Cardiac muscle cell (in vitro differentiated cells and primary cell): ENCODE measurements at places on chromosomes 2 and 18. TPM values are rescaled to one million over a fixed set of nuclear protein-coding genes. Genes with fewer than 3 reads are reported as not detected.

CWC22 gene
- 6.7 and 15.2 TPM in 2 replicates for total RNA-seq

ONECUT2 gene
- total RNA-seq = 0.03 and 0.04 TPM in 2 replicates

VIL1 gene
- 0.63 and 1.1 TPM in 2 replicates for total RNA-seq

FRZB gene
- total RNA-seq = 9.6 and 12.3 TPM in 2 replicates

SLC4A3 gene
- total RNA-seq = 38.8 and 39.8 TPM in 2 replicates

C2orf78 gene
- 0.18 TPM in 1 of 2 replicates, not detected in the other for total RNA-seq

OSGEPL1 gene
- 6.9 and 12.5 TPM in 2 replicates for total RNA-seq

FANCL gene
- 31.7 and 33.3 TPM in 2 replicates for total RNA-seq

TTN gene
- 473 and 1,214 TPM in 2 replicates for total RNA-seq

TLX2 gene
- 0.06 TPM in 1 of 2 replicates, not detected in the other for total RNA-seq

ARHGAP25 gene
- total RNA-seq = 3.0 and 7.7 TPM in 2 replicates

RNF144A gene
- total RNA-seq = 23.2 and 24.1 TPM in 2 replicates
